ENCODE measurements at places on chromosomes 5 and 9. TPM values are rescaled to one million over a fixed set of nuclear protein-coding genes. Genes with fewer than 3 reads are reported as not detected.

- DNase-seq: peak; percentile 25
These were observed 129.8 kb downstream of the MACROH2A1 start for GRCh38 chr5:135269199-135269598.

The KCNIP1 gene
- total RNA-seq: 3.9 TPM

- no peak for DNase-seq
These were observed 127.1 kb upstream of the SLCO6A1 start for GRCh38 chr5:102625928-102626327.

DNA sequence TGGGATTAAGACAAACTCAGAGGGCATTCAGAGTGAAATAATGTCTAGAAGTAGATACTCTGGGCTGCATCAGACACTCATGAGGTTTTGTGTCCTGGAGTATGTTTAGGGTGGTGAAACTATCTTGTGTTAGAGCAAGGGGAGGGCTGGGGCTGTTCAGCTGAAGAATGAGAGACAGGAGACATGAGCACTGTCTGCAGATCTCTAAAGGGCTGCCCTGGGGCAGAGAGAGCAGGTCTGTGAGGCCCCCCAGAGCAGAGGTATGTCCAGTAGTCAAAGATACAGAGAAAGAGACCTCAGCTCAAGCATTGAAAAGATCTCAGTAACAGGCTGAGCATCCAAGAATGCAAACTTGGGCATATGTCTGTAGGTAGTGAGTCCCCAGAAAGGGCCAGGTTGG lies 45.9 kb upstream of the SHB start:
- no peak for DNase-seq

- DNase-seq: no peak
These were observed 174.1 kb downstream of the MEF2C start for GRCh38 chr5:88708682-88709398.

DNA sequence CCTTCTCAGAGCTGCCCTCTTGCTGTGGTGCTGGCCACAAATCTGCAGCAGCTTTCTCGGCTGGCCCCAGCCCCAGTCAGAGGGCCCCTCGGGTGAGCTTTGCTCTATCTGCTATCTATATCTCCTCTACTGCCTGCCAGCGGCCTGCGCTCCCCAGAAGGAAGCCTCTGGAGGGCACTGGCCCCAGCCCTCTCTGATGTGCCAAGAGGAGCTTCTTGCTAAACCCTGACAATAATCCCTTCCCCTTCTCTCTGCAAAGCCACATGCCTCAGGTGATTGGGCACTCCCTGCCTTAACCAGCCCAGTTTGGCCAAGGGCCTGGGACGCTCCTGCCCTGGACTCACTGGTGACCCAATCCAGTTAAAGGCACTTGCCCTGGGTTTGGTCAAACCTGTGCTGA lies 42.7 kb downstream of the CAMK2A start:
- DNase-seq: no peak

The SCGB3A2 gene
- not detected for total RNA-seq

DNA sequence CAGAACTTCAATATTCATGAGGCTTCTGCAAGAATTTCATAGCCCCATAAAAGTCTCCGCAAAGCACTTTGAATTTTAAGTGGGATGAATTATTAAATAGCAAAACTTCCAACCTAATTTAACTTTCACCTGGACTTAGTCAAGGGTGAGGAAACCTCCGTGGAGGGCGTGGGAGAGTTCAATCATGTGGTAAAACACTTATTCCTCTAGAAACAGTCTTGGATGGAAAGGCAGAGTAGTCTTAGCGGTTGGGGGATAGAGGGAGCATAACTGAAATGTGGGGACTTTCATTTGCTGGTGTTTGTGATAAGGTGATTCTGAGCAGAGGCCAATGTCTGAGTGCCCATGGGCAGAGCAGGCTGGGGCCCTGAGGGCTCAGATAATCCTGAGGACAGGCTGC lies 241.9 kb downstream of the IRX1 start:
- DNase-seq: no peak

The SLC6A18 gene
- total RNA-seq: not detected

DNA sequence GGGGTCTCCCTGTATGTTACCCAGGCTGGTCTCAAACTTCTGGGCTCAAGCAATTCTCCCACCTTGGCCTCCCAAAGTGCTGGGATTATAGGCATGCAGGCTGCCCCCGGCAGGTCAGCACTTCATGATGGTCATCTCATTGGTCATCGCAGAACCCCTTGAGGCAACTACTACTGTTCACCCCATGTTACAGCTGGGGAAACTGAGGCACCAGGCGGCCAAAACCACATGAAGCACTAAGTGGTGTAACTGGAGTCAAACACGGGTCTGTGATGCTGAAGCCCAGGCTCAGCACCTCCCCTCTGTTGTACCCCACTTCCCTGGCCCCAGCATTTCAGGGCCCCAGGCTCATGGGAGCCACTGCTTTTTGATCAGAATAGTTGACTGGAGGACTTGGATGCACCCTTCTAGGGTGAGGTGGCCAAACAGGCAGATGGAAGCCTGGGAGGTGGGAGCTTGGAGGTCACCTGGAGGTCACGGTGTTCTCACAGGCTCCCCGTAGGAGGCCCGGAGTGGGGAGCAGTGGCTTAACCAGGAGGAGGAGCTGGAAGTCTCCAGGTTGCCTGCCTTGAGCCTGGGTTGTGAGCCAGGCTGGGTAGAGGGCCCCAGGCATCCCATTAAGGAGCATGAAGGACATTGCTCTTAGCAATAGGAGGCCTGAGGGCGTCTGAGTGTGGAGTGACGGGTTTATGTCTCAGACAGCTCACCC lies 57.3 kb upstream of the RPL26L1 start:
- DNase-seq: peak; percentile 75

The TNC gene
- total RNA-seq: 159 TPM

- DNase-seq: no peak
These were observed 88.9 kb upstream of the CXCL14 start for GRCh38 chr5:135667673-135668072.

GRCh38 chr5:80246995-80247729 lies 8.7 kb downstream of the SERINC5 start:
- DNase-seq: peak; percentile 92

GRCh38 chr9:70569070-70569772 lies 154.8 kb upstream of the KLF9 start:
- DNase-seq: no peak

- peak; percentile 1 for DNase-seq
These were observed 73.9 kb downstream of the WNK2 start for GRCh38 chr9:93257808-93258331.

DNA sequence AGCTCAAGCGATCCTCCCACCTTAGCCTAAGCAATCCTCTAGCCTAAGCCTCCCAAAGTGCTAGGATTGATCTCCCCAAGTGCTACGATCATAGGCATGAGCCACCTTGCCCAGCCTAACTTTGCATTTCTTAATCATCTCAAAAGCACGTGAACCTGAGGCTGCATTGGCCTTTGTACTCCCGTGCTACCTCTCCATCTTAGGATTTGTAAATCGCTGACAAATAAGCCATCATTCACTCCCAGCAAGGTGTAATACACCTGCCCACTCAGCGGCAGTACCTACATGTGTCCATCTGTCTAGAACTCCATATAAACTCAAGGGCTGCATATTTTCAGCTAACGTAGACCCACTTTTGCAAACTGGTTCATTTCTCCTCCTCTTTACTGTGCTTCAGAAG lies 2.8 kb downstream of the ANKH start:
- no peak for DNase-seq

DNA sequence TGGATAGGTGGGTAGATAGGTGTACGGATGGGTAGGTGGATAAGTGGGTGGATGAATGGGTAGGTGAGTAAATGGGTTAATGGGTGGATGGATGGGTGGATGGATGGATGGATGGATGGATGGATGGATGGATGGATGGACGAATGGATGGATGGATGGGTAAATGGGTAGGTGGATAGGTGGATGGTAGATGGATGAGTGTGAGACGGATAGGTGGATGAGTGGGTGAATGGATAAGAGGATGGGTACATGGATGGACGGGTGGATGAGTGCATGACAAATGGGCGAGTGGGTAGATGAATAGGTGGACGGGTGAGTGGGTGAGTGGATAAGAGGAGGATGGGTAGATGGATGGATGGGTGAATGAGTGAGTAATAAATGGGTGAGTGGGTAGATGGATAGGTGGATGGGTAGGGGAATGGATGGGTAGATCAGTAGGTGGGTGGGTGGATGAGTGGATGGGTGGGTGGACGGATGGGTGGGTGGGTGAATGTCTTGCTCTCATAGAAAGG lies 179.2 kb downstream of the FGF18 start:
- DNase-seq: no peak

- DNase-seq: no peak
These were observed 12.8 kb upstream of the PANK3 start for GRCh38 chr5:168592014-168592368.

The PELO gene
- 28.1 TPM for total RNA-seq

The P4HA2 gene
- total RNA-seq: 119 TPM

The PCDH12 gene
- total RNA-seq: 0.03 TPM

The TSSK1B gene
- total RNA-seq: not detected

DNA sequence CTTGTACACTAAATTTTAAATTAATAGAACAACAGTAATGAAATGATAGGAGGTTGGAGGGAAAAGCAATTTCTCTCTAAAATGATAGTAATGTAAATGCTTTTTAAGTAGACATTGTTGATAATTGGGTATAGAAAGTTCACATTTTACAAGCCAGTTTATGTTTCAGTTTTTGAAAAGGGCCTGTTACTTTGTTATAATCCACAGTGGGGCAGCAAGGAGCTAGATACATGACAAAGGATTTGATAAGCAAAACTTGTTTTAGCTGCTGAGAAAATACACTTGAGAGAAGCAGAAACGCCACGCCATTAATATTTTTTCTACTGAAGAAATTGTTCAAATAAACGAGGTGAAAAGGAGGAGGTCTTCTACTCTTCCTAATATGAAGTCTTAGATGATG lies 30.2 kb downstream of the SREK1 start:
- DNase-seq: no peak

- peak; percentile 68 for DNase-seq
These were observed 1.2 kb upstream of the CEMIP2 start for GRCh38 chr9:71769175-71770161.

The OGN gene
- total RNA-seq: not detected

DNA sequence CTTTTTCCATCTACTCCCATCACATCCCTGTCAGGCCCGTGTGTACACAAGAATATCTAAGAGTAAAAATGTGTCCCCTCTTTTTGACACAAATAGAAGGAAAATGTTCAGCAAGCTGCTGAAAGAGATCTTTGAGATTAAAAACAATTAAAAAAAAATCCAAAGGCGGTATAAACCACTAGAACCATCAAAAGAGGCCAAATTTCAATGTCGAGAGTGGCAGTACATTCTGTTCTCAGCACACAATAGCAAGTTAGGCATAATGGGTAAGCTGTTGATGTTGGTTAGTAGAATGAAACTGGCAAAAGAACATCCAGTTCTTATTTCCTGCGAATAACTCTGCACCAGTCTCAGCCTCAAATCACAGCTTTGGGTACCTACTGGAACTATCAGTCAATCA lies 95.2 kb upstream of the IL7R start:
- DNase-seq: no peak

GRCh38 chr9:92100237-92100911 lies 14.8 kb downstream of the SPTLC1 start:
- DNase-seq: peak; percentile 90

GRCh38 chr5:137595396-137596079 lies 96.4 kb upstream of the SPOCK1 start:
- no peak for DNase-seq

GRCh38 chr9:83699615-83700014 lies 8.1 kb downstream of the UBQLN1 start:
- DNase-seq: no peak

GRCh38 chr5:56447656-56448055 lies 214.5 kb upstream of the ANKRD55 start:
- no peak for DNase-seq

The PPP3R2 gene
- total RNA-seq: not detected

- DNase-seq: no peak
These were observed 127.8 kb upstream of the GLRA1 start for GRCh38 chr5:152052470-152052869.

DNA sequence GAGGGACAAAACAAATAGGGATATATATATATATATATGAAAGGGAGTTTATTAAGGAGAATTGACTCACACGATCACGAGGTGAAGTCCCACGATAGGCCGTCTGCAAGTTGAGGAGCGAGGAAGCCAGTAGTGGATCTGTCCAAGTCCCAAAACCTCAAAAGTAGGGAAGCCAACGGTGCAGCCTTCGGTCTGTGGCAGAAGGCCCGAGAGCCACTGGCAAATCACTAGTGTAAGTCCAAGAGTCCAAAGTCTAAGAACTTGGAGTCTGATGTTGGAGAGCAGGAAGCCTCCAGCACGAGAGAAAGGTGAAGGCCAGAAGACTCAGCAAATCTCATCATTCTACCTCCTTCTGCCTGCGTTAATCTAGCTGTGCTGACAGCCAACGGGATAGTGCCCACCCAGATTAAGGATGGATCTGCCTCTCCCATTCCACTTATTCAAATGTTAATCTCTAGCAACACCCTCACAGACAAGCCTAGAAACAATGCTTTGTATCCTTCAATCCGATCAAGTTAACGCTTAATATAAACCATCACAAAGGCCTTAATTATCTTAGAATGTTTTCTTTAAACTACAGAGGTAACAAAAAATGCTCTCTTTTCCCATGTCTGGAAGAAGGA lies 23.8 kb upstream of the DAB2 start:
- no peak for DNase-seq

GRCh38 chr5:126452477-126452876 lies 29.3 kb downstream of the GRAMD2B start:
- no peak for DNase-seq

The SPATA31A1 gene
- 0.03 TPM for total RNA-seq

The PKN3 gene
- 8.2 TPM for total RNA-seq

The ENG gene
- total RNA-seq: 4.1 TPM

DNA sequence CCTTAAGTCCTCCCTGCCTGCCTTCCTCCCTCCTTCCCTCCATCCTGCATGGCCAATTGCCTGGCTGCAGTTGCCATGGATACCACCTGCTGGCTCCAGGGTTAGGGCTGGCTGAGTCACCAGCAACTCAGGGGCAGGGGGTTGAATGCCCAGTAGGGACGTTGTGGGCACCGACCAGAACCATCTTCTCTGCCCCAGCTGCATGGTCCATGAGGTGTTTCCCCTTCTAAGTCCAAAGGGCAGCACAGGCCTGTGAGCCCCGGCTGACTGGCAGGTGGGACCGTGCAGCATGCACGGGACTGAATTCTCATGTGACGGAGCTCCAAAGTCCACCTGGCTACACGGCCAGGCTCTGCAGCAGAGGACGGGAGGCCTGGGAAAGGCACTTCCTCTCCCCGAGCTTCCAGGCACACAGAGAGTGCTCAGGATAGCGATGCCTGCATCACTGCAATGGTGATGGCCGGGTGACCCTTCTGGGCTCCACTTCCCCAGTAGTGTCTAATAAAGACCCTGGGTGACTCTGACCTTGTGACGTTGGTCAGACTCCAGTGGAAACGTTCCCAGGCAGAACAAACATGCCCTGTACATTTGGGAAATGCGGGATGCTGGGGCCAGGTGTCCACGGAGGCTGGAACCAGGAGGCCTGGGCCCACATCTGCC lies 5.7 kb downstream of the ASS1 start:
- no peak for DNase-seq

- no peak for DNase-seq
These were observed 133.4 kb downstream of the PHF2 start for GRCh38 chr9:93709600-93710369.

The FAM78A gene
- total RNA-seq: 0.71 TPM

The C5orf52 gene
- total RNA-seq: not detected

The CCL21 gene
- not detected for total RNA-seq

- no peak for DNase-seq
These were observed 41.3 kb downstream of the NACC2 start for GRCh38 chr9:136053757-136054142.

GRCh38 chr9:98899408-98900056 lies 44.2 kb upstream of the COL15A1 start:
- DNase-seq: peak; percentile 90

All from Daoy (cell line).